ENCODE measurements at places on chromosomes 12 and 14. TPM values are rescaled to one million over a fixed set of nuclear protein-coding genes. Genes with fewer than 3 reads are reported as not detected.

- no peak for ATAC-seq
Measured at GRCh38 chr14:73630009-73630780, 14.6 kb upstream of the DNAL1 start.

DNA sequence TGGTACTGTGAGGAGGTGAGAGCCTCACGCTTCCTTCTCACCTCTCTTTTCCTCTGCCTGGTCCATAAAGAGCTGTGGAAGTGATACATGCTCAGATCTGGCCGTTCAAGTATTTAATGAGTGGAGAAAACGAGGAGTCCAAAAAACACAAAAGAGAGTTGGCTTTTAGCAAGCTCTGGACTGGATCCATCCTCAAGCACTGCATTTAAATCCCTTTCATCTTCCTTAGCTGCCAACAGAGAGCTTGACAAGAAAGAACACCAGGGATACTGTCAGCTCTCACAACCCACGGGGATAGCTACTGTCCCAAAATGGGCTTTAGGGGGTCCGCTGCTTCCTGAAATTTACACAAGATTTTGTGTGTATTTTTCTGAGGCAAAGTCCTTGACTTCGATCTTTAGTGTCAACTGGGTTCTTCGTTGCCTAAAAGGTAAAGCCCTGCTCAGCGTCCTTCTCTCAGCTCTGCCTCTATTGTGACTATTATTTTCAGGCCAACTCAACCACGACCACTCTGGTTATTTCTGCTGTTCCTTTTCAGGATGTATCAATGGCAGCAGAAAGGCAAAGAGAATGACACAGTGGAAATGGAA is 120.9 kb downstream of the TMTC1 start:
- no peak for ATAC-seq

- ATAC-seq, result no peak
Measured at GRCh38 chr12:77946541-77947061, 115.9 kb downstream of the NAV3 start.

DNA sequence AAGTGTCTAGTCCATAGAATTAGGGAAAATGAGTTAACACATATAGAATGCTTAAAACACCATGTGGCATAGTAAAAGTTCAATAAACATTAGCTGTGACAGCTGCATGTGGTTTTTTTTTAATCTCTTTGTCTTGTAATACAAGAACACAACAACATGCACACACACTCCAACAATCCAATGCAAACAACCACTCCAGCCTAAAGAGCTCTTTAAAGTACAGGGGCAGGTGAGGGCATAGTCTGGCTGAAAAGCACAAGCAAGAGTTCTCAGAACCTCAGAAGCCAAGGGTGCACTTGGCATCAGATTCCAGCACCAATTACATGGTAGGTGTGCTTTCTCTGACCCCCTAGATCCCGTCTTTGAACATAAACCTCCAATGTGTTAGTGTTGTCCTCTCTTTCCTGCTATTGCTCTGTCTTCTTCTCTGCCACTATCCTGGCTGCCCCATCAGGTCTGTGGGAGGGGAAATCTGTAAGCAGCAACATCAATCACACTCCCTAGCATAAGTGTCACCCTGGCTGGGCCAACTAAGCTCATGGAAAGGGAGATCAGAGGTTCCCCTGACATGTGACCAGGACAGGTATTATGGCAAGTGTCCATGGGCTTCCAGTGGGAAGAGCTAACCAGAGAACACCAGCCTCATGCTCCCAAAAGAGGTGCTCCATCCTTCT is 91.0 kb downstream of the SLC8A3 start:
- ATAC-seq, result no peak

- no peak for ATAC-seq
Measured at GRCh38 chr14:22812744-22813143, 2.5 kb downstream of the SLC7A7 start.

GRCh38 chr12:52026263-52026662 is 19.5 kb downstream of the TAMALIN start:
- ATAC-seq, result no peak

DNA sequence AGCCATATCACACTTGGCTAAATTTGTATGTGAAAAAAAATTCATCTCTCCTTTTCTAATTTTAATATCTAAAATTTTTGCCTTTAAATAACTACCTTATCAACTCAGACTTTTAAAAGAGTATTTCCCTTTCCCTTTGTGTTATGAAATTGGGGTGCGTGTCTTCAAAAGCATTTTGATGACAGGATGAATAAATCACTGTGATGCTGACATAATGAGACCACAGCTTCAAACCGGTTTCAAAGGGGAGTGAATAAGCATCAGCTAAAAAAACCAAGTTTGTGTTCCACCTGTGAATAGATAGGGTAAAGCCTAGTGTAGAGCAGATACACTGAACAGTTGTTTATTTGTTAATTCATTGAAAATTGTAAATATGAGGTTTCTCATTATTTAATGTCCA is 85.0 kb downstream of the LGR5 start:
- no peak for ATAC-seq

GRCh38 chr12:123449856-123450255 is 8.1 kb upstream of the SNRNP35 start:
- peak; percentile 7 for ATAC-seq

- ATAC-seq, result no peak
Measured at GRCh38 chr14:32203928-32204357, 874 bp upstream of the RNU6-8 start.

GRCh38 chr12:50050410-50051098 is 6.8 kb upstream of the ASIC1 start:
- ATAC-seq, result peak; percentile 93

Gene GPR68
- 1.6 TPM for total RNA-seq

Gene GYS2
- not detected for total RNA-seq

- no peak for ATAC-seq
Measured at GRCh38 chr12:62301799-62302133, 41.6 kb downstream of the USP15 start.

DNA sequence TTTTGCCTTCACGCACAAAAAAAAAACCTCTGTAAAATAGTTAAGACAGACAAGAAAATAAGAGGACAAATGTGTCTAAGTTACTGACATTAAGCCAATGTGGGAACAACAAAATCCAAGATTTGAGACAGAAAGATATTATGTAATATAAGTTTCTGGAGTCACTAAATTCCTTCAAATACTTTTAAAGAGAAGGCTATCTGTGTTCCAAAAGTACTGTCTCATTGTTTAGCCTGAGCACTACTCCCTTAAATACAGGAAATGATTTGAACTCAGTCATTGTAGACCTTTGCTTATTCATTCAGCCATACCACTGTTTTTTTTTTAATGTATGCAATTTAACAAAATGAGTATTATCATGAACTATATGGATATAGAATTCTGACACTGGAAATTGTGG is 82.7 kb upstream of the KITLG start:
- ATAC-seq, result no peak

GRCh38 chr12:38389614-38390013 is 73.0 kb downstream of the ALG10B start:
- no peak for ATAC-seq

- ATAC-seq, result no peak
Measured at GRCh38 chr12:39440101-39440500, 2.8 kb downstream of the KIF21A start.

- ATAC-seq, result no peak
Measured at GRCh38 chr12:7175493-7175892, 14.0 kb upstream of the PEX5 start.

Gene GZMH
- not detected for total RNA-seq

Gene STYK1
- 0.16 TPM for total RNA-seq

GRCh38 chr12:84605983-84606382 is 306.6 kb downstream of the SLC6A15 start:
- no peak for ATAC-seq

Gene TIGAR
- total RNA-seq, result 11.4 TPM

- no peak for ATAC-seq
Measured at GRCh38 chr12:98220636-98221035, 294.8 kb upstream of the TMPO start.

Gene POTEM
- total RNA-seq, result not detected

Gene BDKRB1
- 2.4 TPM for total RNA-seq

DNA sequence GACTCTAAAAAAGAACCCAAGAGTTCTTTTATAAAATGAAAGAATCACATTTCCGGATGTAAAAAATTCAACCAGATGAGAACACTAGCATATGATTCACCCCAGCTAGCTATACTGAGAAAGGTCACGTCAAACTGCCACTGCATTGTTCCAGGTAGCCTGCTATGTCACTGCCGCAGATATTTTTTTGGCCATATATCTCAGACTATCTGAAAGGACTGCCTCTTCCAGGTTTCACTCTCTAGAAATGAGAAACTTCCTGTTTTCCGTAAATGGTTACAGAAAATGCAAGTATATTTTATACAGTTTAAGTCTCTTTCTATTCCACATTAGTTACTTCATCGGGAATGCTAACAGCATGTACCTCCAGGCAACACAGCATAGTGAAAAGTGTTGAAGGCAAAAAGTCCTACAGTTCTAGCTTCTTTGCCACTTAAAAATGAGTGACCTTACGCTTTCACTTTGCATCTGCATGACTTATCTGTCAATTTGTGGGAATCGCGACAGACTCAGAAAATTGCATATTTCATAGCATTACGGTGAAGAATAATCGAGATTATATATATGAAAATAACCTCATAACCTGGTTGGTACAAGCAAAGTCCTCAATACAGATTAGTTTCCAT is 105.2 kb downstream of the MED13L start:
- ATAC-seq, result no peak

DNA sequence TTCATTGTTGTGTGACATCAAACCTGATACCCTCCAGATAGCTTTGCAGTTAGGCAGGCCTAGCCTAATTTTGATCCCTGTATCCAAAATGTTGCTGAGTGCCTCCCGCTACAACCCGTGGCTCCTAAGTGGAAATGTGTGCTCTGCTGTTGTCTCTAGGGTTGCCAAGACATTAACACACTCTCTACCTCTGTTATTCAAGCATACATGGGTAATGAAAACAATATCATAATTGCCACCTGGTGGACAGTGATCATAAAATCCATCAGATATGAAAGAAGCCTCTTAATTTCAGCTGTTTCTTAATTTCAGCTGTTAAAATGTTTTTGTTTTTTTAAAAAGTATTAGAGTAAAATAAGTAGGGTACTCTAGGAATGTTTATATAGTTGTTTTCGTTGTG is 93.5 kb downstream of the PLEKHA5 start:
- ATAC-seq, result no peak

DNA sequence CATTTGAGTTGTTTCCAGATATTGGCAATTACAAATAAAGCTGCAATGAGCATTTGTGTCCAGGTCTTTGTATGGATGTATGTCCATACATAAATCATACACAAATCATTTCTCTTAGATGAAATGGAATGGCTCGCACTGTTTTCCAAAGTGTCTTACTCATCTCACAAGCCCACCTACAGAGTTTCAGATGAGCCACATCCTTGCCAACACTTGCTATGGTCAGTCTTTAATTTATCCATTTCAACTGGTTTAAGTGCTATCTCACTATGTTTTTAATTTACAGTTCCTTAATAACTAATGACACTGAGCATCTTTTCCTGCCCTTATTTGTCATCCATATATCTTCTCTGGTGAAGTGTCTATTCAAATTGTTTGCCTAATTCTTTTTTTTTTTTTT is 132.9 kb upstream of the DIO3 start:
- no peak for ATAC-seq

DNA sequence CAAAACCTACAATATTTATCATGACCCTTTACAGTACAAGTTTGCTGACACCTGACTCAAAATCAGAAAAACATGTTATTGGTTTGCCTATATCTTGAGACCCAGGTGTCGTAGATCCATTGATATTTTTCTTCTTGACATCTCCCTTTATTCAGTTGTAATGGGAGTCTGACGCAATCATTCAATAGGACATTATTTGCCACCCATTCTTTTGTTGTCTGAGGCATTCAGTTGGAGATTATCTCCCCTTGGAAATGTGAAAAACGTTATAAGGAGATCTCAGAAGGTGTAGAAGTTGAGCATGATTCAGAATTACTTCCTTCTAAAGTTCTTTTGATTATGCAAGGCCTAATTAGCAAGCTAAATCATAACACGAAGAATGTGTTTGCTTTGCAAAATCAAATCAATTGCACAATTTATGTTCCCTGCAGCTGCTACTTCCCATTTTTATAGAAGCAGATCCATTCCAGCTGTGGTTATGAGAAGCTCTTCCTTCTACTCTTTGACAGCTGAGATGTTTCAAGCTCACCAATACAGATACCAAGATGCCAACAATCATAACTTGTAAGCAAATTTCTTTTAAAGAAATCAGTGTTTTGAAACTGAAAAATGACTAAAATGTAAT is 228.2 kb upstream of the SYT1 start:
- peak; percentile 68 for ATAC-seq

Gene VWF
- 1.6 TPM for total RNA-seq

GRCh38 chr12:89183985-89184435 is 168.3 kb downstream of the DUSP6 start:
- ATAC-seq, result peak; percentile 55

DNA sequence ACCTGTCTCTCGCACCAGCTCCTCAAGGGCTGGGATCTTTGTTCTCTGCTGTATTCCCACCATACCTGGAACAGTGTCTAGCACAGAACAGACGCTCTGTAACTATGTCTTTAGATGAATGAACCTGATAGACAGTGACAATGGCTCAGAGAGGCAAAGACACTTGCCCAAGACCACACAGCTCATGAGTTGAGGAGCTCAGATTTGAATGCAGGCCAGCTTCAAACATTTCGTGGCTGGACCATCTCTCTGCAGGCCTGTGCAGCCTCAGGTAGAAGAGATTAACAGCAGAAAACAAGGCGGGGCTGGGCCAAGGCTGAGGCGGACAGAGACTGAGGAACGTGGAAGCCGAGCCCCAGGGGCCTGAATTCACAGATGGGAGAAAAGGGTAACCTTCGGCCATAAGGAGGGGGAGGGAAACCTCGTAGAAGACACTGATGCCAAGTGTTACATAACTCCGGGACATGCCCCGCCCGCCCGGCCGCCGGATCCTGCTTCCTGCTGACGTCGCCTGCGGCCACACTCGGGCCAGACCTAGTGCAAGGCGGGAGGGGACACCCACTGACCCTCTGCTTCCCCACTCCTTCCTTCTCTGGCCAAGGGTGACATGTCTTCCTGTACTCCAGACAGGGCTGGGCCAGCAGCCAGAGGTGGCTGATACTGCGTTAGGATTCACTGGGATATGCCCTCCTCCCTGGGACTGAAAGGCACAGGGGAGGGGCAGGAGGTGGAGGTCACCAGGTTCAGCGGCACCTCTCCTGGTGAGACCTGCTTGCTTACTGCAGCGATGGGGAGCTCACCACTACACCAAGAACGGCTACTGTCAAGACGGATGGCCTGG is 86.8 kb downstream of the RFLNA start:
- no peak for ATAC-seq

Gene NELL2
- total RNA-seq, result 66.5 TPM

DNA sequence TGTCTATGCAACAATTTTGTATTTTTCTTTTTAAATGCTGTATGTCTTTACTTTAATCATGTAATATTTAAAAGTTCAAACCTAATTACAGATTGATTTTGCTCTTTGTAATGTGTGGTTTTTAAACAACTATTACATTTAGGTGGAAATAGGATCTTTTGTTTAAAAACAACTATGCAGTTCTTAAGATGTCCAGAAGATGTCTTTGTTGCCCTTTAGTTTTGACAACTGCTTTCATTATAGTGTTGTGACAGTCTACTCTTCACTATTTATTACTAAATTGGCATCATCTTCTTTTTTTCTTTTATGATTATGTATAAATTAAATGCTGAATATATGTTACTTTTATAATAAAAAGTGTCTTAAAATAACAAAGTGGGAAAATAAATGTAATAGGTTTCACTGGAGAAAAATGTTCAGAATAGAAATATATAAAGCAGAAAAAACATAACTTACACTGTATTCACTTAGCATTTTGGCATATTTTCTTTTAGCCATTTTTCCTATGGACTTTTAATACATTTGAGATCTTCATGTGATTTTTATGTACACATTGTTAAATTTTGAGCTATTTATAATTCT is 27.1 kb upstream of the PCNX4 start:
- ATAC-seq, result no peak

Gene NID2
- 2.2 TPM for total RNA-seq

All from motor neuron (in vitro differentiated cells).